SK-N-SH (cell line): ENCODE measurements at places on chromosomes 4 and X. TPM values are rescaled to one million over a fixed set of nuclear protein-coding genes. Genes with fewer than 3 reads are reported as not detected.

SPATA4 gene
- 0.21 and 0.34 TPM in 2 replicates for polyA plus RNA-seq

FGFBP2 gene
- 0.62 and 1.7 TPM in 2 replicates for polyA plus RNA-seq

CSAG3 gene
- polyA plus RNA-seq: 72.2 and 115 TPM in 2 replicates

PRR32 gene
- not detected in 2 replicates for polyA plus RNA-seq

CABS1 gene
- polyA plus RNA-seq: not detected in 2 replicates

ENPP6 gene
- not detected in 2 replicates for polyA plus RNA-seq

RASSF6 gene
- not detected in 2 replicates for polyA plus RNA-seq

OTOP1 gene
- polyA plus RNA-seq: not detected in 2 replicates

TBC1D8B gene
- polyA plus RNA-seq: 0.03 and 0.08 TPM in 2 replicates

DNA sequence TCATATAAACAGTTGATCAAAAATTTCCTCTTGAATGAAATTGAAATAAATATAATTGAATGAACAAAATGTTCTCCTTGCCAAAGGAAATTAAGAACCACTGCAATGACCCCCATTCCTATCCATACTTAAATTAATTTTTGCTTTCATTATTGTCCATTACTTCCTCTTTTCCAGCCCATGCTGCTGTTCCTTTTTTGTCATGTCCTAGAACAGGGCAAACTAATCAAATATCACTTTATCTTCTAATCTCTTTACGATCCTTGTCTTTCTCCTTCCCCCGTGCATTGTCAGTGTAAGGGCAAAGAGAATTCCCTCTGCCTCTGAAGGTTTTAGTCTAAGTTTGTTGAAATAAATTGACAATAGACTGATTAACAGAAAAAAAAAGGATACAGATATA is 203.0 kb downstream of the CENPC start:
- no peak for DNase-seq

- no peak for DNase-seq
Measured at GRCh38 chr4:82777857-82778525, 20.6 kb downstream of the SCD5 start.

GRCh38 chr4:73028621-73029020 is 40.9 kb downstream of the COX18 start:
- no peak for DNase-seq

GRCh38 chr4:143424276-143424675 is 87.6 kb downstream of the GAB1 start:
- DNase-seq: no peak

GRCh38 chr4:87240341-87240740 is 19.9 kb upstream of the KLHL8 start:
- DNase-seq: no peak

- DNase-seq: no peak
Measured at GRCh38 chr4:183370786-183371185, 48.6 kb upstream of the CLDN24 start.

DNA sequence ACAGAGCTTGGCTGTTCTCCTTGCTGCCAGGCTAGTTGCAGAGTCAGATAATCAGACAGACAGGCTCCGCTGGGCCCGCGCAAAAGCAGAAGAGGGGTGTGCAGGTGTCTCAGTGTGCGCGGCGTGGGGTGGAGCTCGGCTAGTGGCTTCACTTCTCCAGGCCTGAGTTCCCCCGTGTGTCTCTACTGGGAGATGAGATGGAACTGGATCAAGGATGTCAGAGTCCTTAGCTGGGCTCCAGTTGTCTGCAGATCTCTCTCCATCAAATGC is 21.1 kb downstream of the HTRA3 start:
- no peak for DNase-seq

GRCh38 chr4:170691168-170691567 is 601.4 kb upstream of the AADAT start:
- no peak for DNase-seq

DNA sequence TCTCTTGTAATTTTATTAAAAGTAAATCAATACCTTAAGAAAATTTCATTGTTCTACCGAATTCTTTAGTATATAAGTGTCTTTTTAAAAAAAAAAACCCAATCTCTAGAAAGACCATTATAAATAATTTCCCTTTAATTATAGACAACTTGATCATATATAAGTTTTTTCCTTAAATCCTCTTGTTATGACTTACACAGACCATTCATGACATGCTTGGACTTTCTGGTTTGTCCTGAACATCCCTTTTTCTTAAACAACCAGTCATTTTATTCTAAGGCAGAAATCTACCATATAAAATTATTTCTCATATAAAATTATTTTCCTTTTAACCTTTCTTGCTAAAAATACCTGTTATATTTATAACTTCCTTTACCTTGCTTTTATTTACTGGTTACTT is 15.4 kb upstream of the FHDC1 start:
- no peak for DNase-seq

DNA sequence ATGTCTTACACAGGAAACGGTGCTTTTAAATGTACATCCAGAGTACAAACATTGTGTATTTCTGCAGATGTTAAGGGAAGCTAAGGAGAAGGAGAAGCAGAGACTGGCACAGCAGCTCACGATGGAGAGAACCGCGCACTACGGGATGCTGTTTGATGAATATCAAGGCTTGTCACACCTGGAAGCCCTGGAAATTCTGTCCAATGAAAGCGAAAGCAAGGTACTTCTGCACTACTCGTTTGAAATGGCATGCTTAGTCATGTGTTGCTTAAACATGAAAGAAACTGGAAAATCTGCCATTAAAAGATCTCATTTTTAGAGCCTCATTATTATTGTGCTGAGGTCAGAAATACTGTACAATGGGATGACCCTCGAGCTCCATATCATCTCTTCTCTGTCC is 47.2 kb downstream of the FAM114A1 start:
- no peak for DNase-seq

DNA sequence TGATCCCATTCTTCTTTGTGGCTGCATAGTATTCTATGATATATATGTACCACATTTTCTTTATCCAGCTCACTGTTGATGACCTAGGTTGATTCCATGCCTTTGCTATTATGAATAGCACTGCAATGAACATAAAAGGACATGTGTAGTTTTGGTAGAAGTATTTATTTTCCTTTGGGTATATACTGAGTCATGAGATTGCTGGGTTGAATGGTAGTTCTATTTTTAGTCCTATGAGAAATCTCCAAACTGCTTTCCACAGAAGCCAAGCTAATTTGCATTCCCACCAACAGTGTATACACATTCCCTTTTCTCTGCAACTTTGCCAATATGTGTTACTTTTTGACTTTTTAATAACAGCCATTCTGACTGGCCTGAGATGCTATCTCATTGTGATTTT is 278.3 kb downstream of the PCDH18 start:
- DNase-seq: no peak

- DNase-seq: no peak
Measured at GRCh38 chr4:170423137-170423536, 333.4 kb upstream of the AADAT start.

GRCh38 chr4:129282293-129282692 is 186.3 kb downstream of the C4orf33 start:
- no peak for DNase-seq

DNA sequence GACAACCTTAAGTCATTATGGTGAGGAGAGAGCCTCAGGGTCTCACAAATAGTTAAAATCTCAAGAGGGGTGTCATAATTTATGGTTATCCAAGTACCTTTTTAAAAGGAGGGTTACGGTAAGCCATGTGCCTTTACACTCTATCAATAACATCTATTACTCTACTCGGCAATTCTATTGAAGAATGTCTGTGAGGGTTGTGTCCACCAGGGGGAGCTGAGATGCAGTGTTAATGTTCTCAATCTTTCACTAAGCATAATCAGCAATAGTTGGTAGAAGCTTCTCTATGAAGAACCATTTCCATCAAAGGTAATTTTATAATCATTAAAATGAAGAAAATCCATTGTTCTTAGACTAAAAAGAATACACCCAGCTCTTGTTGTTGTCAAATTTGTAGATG is 457.4 kb downstream of the CENPC start:
- DNase-seq: peak; percentile 10

DNA sequence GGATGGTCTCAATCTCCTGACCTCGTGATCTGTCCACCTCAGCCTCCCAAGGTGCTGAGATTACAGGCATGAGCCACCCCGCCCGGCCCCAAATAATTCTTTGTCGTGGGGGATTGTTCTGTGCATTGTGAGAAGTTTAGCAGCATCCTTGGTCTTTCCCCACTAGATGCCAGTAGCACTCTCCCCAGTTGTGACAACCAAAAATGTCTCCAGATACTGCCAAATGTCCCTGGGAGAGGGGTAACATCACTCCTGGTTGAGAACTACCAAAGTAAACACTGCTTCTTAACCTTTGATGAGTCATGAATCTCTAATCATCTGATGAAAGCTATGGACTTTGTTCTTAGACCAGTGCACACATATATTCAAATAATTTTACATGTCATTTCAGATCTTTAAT is 90.7 kb upstream of the BRS3 start:
- DNase-seq: no peak

- DNase-seq: no peak
Measured at GRCh38 chr4:108272046-108272445, 103.3 kb upstream of the LEF1 start.

- no peak for DNase-seq
Measured at GRCh38 chr4:38704622-38705154, 40.7 kb downstream of the KLF3 start.

GRCh38 chrX:2566055-2566454 is 65.3 kb upstream of the DHRSX start:
- no peak for DNase-seq

DNA sequence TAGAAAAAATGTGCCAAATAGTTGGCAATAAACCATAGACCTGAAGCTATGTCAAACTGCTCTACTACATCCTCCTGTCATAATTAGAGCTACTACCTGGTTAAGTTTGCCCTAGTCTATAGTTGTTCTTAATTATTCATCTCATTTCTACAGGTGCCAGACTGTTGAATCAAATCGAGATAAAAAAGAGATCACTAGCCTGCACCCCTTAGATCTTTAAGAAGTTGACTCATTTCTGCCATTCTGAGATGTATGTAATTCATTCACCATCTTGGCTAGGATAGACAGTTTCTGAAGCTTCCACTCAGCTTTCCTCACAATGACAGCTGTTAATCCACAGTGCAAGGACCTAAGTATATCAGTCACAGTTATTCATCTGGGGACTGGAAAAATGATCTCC is 452.1 kb upstream of the BOD1L1 start:
- DNase-seq: no peak

GRCh38 chr4:146121757-146122156 is 53.8 kb upstream of the LSM6 start:
- DNase-seq: no peak

DNA sequence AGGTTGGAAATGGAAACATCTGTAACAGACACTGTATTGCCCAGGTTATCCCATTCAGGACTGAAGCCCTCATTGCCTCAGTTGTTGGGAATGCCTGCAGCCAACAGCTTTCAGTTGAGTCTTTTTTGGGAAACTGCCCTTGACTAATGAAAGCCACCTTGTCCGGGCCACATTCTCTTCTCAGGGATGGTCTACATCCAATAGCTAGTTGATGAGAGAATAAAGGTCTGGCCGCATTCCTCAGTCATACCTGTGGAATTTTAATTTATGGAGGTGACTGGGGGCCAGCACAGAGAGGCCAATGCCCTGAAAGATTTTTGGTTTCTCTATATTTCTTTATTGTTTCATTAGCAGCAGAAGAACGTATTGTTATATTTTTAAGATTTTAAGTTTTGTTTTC is 147.6 kb upstream of the MSX1 start:
- no peak for DNase-seq

GRCh38 chr4:26751838-26752237 is 108.8 kb upstream of the STIM2 start:
- DNase-seq: no peak

- no peak for DNase-seq
Measured at GRCh38 chr4:88998001-88998400, 59.0 kb downstream of the FAM13A start.
